ENCODE measurements at places on chromosomes 5 and 9.

DNA sequence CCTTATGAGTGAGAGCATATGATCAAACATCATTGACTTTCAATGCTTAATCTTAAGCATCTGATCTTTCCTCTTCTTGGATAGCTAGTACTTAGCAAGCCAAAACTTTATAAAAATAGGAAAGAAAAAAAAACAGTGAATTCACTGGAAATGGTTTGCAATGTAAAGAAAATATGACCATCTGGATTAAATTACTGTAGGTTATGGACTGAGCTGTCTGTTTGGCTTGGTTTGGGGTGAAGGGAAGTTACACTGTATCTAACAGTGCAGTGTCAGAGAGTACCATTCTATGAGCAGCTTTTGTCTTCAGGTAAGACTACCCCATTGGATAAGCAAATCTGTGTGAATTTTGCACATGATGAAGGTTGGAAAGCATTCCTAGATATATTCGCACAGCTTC lies 151.4 kb downstream of the TLE1 start:
- no peak for DNase-seq

GRCh38 chr9:133842174-133842573 lies 104.0 kb upstream of the SARDH start:
- no peak for DNase-seq

GRCh38 chr9:8684978-8685708 lies 885.6 kb upstream of the DMAC1 start:
- DNase-seq = no peak

DNA sequence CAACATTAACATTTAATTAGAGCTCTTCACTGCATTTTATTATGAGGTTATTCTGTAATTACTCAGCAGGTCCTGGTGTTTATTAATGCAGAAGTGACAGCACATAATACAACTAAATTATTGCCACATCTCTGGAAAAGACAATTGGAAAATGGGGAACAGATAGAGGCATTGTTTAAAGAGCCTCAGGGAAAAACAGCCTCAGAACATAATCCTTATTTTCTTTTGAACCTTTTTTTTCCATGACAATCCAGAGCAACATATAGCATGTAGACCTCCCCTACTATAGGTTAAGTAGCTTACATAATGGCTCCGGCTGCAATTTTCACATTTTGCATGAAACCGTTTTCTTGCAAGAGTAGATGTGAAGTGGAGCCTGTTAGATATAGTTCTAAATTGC lies 87.2 kb downstream of the RMI1 start:
- DNase-seq = no peak

DNA sequence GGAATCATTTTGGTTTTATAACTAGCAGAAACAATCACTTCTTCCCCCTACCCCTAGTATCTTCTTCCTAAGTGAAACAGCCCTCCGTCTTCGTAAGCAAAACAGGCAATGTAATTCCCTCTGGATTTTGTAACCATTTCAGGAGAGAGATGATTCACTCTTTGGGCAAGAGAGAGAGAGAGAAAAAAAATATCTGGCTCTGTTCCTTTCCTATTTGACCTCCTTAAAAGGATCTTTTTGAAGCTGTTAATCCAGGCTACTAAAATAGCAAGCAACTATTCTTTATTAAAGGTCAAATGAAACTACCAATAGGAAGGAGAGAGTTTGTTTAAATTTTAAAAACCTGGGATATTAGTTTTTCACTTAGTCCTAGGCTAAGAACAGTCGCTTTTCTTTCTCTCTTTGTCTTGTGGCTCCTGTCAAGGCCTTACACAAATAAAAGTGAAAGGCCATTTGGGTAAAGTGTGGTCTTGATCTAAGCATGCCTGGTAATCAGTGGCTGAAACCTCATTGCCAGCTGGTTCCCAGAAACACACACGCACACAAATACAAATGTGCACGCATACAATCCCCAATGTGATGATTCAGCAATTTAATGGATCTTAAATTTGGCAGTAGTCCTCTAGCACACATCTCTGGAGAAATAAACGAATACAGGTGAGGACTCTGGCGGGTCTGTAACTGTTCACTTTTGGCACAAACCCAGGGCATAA lies 70.2 kb downstream of the PRUNE2 start:
- no peak for DNase-seq

- no peak for DNase-seq
Observed at GRCh38 chr5:150058480-150059126, 27.8 kb downstream of the CSF1R start.

GRCh38 chr5:137415231-137415681 lies 83.9 kb downstream of the SPOCK1 start:
- DNase-seq = no peak

DNA sequence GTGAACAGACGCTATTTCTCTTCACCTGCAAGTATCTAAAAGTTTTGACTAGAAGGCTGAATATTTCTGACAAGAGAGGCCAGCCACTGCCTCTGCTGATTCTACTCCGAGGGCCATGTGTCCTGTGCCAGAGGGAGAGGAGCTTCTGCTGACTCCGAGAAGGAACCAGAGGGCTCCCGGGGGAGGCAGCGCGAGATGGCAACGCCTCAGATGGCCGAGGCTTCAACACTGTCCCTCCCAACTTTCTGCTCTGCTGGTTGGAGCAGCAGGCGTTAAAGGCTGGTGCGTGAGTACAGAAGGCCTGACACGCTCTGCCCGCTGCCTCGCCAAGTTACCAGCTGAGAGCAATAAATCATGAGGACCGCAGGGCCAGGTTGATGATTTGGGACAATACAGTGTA lies 178.8 kb downstream of the GAPVD1 start:
- DNase-seq = peak; percentile 29

DNA sequence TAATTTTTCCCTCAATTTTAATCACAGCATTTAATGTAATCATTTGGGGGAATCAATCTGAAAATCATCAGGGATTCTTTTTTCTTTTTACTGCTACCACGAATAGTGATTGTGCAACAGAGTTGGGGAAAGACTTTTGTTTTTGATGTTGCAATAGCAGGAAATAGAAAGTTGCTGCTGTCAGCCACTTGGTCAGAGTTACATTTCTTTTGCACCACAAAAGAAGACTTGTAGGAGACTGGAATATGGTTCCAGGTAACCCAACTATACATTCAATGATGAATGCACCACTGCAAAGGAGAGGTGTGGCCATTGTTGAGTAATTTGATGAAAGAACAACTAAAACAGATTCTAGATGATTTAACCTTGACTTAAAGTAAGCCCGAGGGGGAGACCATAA lies 46.3 kb upstream of the PALM2AKAP2 start:
- DNase-seq = no peak

- no peak for DNase-seq
Observed at GRCh38 chr5:62312036-62312435, 6.0 kb downstream of the KIF2A start.

DNA sequence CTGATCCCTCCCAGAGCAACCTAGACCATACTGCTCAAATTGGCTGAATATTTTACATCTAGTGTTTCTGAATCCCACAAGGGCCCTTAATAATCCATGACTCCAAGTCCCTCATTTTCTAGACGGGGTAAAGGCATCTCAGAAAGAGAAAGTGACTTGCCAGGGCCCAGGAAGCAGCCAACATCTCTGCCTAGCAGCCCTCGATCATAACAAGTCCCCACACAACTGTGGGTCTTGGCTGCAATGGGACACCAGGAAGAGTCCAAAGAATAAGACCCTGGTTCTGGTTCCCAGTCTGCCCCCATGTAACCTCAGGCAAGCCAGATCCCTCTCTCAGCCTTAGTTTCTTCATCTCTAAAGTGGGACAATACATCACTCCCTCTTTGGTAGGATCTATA lies 6.3 kb downstream of the ANXA6 start:
- no peak for DNase-seq

- DNase-seq = no peak
Observed at GRCh38 chr5:60223342-60223741, 329.8 kb upstream of the PDE4D start.

DNA sequence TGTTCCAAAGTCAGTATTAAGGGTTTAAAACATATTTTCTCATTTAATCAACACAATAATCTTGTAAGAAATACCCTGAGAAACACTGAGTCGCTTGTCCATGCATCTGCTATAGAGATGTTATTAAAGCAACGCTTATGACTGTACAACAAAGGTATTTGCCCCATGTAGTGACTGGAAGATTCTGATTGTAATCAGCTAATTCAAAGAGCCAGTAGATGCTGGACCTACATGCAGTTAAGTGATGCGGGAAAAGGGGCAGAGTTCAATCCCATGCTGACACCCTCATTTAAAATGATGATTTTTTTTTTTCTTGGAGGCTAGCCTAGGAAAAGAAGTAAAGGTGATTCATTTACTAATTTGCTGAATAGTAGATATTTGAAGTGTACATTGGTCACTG lies 149.3 kb upstream of the MTAP start:
- DNase-seq = no peak

DNA sequence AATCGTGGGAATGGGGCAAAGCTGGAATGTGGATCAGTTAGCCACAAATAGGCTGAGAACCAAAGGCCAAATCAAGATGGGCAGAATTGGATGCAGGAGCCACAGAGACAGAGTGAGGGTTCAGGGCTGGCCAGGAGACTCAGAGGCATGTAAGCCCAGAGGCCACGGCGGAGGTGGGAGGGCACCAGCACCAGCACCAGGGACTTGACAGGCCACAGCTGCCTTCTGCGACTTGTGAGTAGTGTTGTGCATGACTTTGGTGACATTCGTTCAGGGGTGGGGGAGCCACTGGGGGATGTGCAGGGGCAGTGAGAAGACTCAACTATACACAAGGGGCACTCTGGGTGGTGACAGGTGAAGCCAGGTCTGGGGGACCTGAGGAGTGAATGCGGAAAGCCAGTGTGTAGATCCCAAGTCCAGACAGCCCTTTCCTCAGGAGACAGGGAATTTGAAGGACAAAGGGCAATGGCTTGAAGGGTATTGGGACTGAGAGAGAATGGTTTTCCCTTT lies 53.2 kb downstream of the TMOD1 start:
- no peak for DNase-seq

DNA sequence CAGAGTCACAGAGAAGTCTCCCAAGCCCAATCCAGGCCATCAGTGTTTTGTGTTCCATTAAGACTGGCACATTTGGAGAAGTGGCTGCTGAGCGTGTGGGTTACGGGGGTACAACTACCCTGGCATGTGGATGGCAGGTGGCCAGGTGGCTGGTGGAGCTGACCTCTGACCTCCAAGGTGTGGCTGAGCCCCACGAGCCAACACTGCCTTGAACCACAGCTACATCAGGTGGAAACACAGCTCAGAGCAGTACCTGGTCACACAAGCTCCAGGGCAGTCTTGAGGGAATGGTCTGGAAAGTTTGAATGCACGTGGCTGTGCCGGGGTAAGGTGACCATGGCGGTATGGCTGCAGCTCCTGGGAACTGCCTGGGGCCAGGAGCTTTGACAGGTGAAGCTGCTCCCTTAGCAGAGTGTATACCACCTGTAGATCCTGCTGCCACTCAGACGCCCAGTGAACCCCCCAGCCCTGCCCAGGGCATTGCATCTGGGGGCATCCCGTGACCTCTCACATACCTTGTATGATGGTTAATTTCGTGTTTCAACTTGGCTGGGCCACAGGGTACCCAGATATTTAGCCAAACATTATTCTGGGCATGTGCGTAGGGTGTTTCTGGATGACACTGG lies 207.9 kb downstream of the GADD45G start:
- no peak for DNase-seq

DNA sequence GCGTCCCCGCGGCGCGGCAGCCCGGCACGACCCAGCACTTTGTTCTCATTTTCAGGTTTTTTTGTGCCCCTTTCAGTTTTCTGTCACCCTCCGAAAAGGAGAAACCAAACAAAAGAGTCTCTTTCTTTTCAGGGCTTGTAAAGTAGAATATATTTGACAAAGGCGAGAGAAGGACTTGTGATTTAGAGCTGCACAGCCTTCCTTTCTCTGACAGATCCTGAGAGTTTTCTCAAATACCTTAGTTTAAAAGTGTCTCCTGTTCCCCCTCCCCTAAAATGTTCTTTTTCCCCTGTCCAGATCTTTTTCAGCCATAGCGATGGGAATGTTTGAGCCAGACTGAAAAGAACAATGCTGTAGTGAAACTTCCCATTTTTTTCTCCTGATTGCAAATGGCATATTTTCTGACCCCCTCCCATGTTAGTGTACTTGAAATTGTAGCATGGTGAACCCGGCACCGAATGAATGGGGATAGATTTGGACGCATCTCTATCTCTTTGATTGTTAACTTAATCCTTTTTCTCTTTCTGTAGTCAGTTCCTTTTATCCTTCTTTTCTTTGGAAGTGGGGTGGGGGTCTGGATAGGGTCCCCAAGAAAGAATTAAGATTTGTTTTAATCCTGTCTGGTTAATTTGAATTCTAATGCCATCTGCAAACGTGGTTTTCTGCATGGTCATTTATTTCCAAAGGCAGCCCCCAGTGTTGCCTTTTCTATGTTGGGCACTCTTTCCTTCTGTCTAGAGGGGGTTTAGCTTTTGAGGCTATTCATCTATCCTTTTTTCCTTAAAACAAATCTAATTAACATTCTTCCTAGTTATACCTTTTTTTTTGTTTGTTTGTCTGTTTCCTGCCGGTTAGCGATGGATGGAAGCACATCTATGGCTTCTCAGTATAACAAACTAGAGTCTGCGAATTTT lies 2.2 kb downstream of the ZSWIM6 start:
- DNase-seq = no peak

- no peak for DNase-seq
Observed at GRCh38 chr5:167987490-167988280, 303.8 kb upstream of the WWC1 start.

All from liver (tissue), 10 donors.